Activated T-cell treated with anti-CD3 and anti-CD28 coated beads, Interleukin-2, amount 50 U/mL, for 24 hours (primary cell): ENCODE measurements at places on chromosomes 3 and 15.

DNA sequence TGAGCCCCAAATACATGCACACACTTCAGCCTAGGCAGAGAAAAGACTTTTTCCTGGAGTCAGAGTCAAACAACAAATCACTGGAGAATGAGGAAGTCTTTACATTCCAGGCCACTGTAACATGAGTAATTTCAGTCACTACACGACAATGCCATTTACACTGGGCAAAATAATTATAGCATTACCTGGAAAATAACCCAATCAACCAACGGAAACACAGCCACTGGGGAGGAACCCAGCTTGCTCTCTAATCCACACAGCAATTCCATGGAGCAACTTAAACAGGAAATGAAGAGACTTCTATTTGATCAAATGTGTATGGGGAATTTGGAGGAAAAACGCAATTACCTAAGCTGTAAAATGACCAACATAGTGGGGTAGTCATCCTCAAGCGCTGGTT lies 15.2 kb downstream of the FSTL1 start:
- no peak for DNase-seq

GRCh38 chr15:78715434-78715833 lies 74.4 kb upstream of the CHRNB4 start:
- no peak for DNase-seq

DNA sequence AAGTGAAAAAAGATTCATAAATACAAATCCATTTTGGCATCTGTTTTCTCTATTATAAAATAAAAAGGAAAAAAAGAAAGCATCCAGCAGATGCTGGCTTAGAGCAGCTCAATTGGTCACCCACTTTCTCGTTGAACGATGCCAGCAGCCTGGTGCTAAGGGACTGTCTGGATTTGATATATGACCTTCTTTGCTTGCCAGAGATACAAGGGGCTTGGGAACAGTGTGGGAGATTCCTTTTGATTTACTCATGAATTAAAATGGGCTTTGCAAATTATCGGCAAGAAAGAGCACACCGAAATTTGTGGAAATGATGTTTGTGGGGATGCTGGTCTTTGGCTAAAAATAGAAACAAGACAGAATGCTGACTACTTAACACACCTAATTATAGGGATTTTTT lies 210.3 kb upstream of the STT3B start:
- no peak for DNase-seq

- DNase-seq, result no peak
Observed at GRCh38 chr3:32712506-32713055, 27.6 kb downstream of the CNOT10 start.

GRCh38 chr3:72105306-72105705 lies 320.4 kb upstream of the PROK2 start:
- DNase-seq, result no peak

GRCh38 chr3:37752649-37753025 lies 109.0 kb upstream of the CTDSPL start:
- DNase-seq, result no peak

DNA sequence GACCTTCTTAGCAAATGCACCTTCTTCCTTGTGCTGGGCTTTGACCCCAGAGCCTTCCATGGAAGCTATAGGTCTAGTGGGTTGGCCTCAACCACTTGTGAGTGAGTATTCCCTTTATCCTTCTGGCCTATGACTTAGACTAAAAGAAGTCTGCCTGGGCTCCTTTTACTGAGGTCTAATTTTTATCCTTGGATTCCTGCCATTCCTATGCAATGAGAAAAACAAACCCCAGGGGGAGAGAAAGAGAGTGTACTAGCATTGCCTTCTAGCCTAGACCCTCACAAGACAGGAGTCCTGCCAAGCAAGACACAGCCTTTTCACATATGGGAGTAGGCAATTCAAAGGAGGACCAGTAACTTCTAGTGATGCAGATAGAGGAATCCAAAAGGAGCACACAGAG lies 155.4 kb downstream of the PPM1L start:
- no peak for DNase-seq

- no peak for DNase-seq
Observed at GRCh38 chr3:17357035-17357710, 385.3 kb downstream of the TBC1D5 start.

GRCh38 chr3:151766454-151766853 lies 32.7 kb downstream of the AADACL2 start:
- no peak for DNase-seq

GRCh38 chr15:99226802-99227201 lies 22.6 kb downstream of the TTC23 start:
- no peak for DNase-seq

DNA sequence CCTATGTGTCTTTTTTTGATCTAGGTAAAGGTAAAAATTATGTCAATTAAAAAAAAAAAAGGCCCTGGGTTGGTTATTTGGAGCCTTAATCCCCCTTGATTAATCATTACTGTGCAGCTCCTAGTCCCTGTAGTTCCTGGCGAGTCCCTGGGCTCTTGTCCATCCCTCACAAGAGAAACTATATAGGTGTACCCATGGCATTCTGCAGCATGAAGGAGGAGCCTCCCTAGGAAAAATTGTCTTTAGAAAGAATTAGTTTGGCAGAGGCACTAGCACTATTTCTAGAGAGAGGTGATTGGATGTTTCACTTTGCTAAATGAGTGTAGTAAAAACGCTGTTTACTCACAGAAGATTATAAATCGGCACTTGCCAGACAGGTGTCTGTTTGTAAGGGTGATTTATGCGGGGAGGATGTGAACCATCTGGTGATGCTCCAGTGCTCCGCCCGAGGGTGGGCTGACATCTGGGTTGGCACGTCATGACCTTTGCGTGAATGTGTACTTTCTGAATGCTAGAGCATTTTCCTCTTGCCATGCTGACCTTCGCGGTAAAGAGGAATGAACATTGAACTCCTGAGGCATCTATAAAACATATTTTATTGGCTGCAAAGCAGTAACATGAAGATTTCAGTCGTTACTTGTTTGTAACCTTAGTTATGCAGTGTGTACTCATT lies 12.6 kb downstream of the PLCL2 start:
- no peak for DNase-seq

DNA sequence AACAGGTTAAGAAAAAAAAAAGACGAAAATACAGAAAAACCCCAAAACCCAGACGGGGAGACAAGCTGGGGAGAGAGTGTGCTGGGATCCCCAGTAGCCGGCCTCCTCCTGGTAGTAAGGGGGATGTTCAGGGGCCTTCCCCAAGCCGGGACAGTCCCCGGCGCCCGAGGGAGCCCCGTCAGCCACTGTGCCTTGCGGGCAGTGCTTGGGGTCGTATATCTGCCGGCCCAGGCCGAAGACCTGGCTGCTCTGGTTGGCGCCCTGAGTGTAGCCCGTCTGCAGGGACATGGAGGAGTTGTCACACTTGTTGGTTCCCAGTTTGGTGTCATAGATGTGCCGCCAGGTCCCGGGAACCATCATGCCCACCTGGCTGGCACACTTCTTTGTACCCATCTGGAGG lies 287.2 kb upstream of the GADL1 start:
- no peak for DNase-seq

DNA sequence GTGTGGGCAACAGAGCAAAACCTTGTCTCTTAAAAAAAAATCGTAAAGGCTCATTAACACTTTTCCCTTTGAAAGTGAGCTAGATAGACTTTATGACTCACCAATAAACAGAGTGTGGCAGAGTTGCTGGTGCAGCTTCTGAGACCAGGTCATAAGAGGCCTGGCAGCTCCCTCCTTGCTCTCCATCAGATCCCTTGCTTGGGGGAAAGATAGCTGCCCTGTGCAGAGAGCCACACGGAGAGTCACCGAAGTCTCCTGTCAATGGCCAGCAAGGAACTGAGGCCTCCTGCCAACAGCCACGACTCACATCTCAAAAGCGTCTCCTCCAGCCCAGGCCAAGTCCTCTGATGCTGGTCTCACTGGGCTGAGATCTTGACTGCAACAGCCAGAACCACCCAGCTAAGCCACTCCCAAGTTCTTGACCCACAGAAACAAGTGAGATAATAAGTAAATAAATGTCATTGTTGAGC lies 8.7 kb upstream of the GP9 start:
- no peak for DNase-seq

GRCh38 chr3:85081191-85081906 lies 122.6 kb downstream of the CADM2 start:
- DNase-seq, result no peak
